ENCODE measurements at places on chromosomes 6 and 20.

DNA sequence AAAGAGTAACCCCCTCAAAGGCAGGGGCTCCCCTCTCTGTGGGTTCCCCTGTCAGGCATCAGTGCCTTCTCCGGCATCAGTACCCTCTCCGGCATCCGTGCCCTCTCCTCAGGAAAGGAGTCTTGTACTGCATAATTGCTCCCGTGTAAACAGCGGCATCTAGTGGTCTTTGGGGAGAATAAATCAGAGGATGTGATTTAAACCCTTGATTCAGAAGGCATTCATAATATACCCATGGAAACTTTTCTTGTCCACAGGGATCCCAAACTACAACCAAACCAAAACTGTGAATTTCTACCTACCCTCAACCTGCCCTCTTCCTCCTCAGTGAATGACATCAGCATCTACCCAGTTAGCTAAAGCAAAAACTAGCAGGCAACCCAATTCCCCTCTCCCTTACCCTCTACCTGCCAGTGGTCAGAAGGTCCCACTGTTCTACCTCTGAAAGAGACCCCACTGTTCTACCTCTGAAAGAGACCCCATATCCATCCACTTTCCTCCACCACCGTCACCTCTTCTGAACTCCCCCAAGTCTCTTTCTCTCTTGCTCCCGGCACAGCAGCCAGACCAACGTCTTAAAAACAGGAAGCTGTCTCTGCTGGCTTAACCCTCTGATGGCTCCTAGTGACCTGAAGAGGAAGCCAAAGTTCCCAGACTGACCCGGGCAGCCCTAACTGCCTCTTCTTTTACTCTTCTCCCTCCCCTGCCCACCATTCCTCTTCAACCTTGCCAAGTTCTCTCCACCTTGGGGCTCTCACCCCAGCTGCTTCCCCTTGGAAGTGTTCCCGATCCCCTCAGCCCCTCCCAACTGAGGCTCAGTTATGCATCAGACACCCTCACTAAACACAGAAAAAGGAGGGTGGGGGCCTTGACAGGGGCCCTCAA, 27.2 kb downstream of the UBE2V1 start:
- DNase-seq, result peak; percentile 73

DNA sequence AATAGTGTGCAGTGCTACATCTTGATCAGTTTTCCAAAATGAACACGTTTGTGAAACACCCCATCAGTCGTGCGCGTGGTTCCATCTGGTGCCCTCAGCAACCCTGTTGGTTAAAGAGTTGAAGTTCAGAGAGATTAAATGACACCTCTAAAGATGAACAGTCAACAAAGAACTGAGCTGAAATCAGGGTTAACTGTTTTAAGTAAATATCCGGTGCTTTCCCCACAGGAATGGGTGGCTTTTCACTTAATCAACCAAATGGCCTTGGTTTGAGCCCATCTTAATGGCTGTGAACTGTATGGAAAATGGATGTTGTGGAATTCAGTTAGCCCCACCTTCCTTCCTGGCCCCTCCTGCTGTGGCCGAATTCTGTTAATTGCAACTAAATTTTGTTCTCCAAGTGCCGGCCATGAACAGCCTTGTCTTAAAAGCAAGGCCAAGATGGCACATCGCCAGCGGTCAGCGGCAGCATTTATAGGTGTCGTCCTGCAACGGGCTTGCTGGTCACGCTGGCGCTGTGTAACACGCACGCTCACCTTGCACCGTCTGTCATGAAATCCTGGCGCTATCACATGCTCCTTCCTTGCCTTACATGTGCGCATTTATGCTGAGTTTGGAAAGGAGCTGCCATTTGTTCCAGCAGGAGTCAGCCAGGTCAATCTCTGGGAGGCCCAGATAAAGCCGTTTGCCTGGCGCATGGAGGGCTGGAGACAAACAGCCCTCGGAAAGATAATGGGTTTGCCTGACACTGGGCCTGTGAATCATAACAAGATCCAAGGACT, 164.5 kb downstream of the ERMARD start:
- no peak for DNase-seq

GRCh38 chr20:39364320-39364719, 402.2 kb downstream of the DHX35 start:
- DNase-seq, result no peak

DNA sequence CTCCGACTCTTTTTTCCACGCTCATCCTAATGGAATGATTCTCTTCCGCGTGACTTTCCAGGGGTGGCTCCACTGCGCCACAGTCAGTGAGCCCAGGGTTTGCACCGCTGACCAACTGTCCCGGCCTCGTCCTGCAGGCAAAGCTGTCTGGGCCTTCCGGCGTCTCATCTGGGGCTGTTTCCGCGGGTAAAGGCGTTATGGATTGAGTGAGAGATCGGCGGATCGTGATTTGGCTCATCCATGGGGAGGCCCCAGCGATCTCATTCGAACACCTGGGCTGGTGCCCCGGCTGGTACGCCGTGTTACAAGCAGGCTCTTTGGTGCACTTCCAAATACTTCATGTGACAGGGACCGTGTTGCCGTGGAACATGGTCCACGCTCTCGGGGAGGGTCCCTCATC, 47.8 kb downstream of the KCNQ2 start:
- no peak for DNase-seq

GRCh38 chr6:80433010-80433672, 326.7 kb downstream of the BCKDHB start:
- no peak for DNase-seq

- DNase-seq, result no peak
Observed at GRCh38 chr20:9286501-9287461, 217.9 kb downstream of the PLCB4 start.

- no peak for DNase-seq
Observed at GRCh38 chr20:709423-709822, 33.8 kb upstream of the SCRT2 start.

DNA sequence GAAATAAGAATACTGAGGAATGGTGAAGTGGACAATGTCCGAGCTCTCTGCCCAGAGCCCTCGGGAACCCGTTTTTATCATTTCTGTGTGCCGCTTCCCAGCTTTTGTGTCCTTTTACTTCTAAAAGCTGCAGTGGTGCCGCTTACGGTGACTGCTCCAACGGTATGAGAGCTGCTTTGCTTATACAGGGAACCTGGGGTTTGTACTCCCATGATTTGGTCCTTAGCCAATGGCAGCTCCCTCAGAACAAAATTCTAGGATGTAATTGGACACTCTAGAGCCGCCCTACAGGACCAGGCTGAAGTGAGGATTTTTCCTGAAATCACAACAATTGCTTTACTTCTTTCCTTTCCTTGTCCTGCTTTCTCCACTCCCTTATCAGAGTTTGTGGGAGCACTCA, 24.2 kb upstream of the PCSK2 start:
- DNase-seq, result no peak

Measured in GM13977 (cell line).